ENCODE measurements at places on chromosomes 16 and 17.

- DNase-seq: no peak
These were observed 275.8 kb upstream of the MAF start for GRCh38 chr16:79876332-79876730.

- DNase-seq: no peak
These were observed 27.9 kb upstream of the ATP2C2 start for GRCh38 chr16:84340325-84341040.

DNA sequence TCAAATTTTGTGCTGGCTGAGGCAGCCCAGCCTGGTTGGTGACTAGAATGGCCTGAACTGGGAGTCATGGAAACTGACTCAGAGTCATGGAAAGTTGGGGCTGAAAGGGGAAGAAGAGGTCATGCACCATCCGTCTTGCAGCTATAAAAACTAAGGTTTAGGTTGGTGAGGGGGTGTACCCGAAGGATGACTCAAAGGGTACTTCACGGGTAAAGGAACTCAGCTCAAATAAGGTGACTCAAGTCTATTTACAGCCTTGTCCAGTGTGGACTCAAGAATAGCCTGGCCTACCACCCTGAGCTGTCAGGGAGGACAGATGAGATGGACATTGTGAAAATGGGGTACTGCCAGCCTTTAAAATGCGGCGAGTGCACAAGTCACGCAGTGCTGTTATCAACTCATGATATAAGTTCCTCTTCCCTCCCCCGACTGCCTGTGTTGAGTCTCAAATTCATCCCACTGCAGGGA is 18.6 kb downstream of the CD300LB start:
- DNase-seq: no peak

GRCh38 chr17:64580384-64581315 is 73.9 kb downstream of the CEP95 start:
- DNase-seq: no peak

DNA sequence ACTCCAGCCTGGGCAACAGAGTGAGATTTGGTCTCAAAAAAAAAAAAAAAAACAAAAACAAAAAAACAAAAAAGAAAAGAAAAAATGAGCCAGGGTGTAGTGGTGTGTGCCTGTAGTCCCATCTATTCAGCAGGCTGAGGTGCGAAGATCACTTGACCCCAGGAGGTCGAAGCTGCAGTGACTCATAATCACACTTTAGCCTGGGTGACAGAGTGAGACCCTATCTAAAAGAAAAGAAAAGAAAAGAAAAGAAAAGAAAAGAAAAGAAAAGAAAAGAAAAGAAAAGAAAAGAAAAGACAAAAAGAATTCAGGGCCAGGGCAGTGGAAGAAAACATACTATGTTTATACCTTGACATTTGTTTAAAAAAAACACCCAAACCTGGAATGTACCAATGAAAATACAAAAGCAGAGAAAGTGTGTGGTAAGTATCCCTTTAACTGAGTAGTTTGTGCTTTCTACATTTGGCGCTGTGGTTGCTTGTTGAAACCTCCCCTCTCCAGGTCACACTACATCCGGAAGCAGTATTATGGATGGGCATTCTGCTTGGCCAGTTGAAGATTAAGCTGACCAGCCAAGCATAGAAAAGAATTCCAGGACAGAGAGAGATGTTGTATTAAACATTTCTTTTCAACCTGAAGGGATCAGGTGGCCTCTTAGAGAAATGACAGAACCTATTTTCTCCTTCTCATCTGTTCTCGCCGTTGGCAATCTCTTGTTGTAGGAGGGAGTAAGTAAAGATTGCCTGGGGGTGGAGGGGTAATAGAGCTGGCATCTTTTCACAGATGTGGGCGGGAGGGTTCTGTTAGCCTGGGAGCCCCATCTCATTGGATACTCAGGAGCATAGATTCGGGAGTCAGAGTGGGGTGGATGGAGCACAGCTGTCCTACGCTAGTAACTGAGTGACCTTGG is 12.1 kb upstream of the PRKCB start:
- DNase-seq: no peak

- DNase-seq: peak; percentile 17
These were observed 2.1 kb downstream of the IRX5 start for GRCh38 chr16:54932737-54933254.

GRCh38 chr16:2779151-2779920 is 2.3 kb upstream of the ELOB start:
- no peak for DNase-seq

DNA sequence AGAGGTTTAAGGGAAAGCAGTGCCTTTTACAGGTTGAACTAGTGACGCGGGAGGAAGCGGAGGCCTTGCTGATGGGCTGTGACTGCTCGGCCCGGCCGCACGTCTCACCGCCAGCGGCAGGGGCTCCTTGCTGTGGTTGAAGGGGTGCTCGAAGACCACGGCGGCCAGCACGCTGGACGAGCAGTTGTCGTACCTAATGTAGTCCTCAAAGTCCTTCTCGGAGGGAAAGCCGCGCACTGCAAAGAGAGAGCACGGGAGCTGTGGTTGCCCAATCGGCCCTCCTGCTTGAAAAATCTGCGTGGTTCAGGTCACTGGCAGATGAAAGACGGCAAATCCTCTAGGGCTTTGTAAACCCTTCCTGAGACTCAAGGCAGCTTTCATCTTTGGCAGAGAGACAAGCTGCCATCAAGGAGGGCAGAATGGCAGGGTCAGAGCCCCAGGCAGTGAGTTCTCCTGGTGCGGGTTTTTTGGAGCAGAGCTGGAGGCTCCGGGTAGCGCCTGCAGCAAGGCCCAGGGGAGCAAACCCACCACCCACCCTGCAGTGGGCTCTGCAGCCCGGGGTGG is 16.1 kb downstream of the ABCA3 start:
- no peak for DNase-seq

DNA sequence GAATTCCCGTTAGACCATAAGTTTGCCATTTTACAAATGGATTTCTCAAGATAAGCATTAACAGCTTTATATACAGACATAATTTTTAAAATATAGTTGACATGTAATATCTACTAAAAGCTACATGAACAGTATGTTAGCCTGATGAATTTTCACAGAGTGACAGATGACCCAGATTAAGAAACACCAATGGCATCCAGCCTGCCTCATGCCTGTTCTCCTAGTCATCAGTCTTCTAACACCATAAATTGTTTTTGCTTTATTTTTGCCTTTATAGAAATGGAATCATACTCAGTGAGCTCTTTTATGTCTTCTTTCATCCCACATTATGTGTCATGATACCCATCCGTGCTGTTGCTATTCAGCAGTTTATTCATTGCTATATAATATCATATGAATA is 80.0 kb downstream of the ATF7IP2 start:
- no peak for DNase-seq

- no peak for DNase-seq
These were observed 5.9 kb downstream of the ZNF205 start for GRCh38 chr16:3118204-3118790.

- DNase-seq: no peak
These were observed 157.7 kb upstream of the CDH11 start for GRCh38 chr16:65279576-65279975.

- no peak for DNase-seq
These were observed 12.8 kb downstream of the SMIM5 start for GRCh38 chr17:75645889-75646637.

- DNase-seq: peak; percentile 56
These were observed 4.3 kb upstream of the MYL4 start for GRCh38 chr17:47204722-47205418.

DNA sequence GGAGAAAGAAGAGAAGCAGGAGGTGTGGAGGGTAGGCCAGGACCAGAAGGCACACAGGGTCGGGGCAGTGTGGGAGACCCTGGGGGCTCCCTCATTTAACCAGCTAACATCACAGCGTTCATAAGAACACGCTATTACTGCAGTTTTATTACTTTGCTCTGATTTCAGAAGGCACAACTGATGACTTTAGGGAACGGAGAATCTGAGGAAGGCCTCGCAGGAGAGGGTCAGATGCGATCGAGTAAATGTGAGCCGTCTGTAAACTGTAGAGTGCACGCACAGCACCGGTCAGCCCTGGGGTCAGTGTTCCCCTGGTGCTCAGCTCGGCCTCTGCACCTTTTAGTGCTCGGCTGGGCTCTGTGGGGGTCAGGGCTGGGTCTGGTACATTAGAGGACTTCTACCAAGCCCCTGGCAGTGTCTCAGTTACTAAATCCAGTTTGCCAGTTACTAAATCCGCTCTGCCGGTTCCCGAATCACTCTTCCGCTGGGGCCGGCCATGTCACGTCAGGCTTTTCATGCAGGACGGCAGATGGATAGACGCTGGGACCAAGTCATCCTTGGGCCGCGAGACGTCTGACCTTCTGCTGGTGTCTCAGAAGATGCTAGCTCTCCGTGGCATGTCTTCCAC is 325.9 kb downstream of the SEC14L1 start:
- DNase-seq: no peak

DNA sequence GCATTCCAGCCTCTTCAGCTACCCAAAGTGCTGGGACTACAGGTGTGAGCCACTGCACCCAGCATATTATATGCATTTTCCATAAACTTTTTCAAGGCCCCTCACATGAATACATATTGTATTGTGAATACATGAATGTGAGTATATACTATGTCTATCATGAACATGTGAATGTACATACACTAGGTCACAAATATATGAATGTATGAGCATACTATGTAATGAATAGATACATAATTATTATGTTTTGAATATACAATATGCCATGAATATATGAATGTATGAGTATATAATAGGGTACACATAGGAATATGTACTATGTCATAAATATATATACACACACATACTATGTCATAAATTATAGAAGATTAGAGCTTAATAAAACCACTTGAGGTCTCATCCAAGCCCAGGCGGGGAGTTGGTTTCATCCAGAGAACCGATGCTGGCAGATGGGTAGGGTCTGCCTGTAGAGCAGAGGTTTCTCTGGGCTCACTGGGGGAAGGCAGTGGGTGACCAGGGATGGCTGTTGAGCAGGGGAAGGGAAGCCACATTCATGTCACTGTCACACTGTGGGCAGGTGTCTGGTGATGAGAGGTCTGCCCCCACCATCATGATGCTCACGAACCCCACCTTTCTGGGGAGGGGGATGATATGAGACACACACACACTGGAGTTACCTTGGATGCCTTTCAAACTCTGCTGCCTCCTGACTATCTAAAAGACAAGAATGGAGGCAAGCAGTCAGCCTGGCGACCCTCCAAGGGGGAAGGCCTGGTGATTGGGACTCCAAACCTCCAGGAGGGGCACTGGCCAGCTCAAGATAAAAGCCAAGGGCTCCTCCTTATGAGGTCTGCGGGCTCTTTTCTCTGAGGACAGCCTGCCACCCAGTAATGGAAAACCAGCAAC is 7.3 kb downstream of the C16orf95 start:
- DNase-seq: no peak

- no peak for DNase-seq
These were observed 92.7 kb upstream of the FA2H start for GRCh38 chr16:74867281-74867849.

- no peak for DNase-seq
These were observed 20.9 kb downstream of the GALNS start for GRCh38 chr16:88835818-88836217.

DNA sequence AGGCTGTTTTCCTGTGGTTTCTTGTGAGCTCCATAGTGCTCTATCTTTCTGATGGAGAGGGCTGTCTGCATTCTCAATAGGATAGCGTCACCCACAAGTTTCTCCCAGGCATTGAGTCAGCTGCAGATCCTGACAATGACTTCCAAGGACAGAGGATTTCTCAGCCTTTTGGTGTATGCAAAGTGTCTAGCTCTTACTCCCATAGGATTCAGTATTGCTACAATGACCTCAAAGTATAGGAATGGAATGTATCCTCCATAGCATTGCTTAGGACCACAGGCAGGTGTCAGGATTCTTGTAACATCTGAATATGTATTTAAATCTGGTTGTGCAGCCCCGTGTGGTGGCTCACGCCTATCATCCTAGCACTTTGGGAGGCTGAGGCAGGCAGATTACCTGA is 32.3 kb downstream of the SMIM36 start:
- DNase-seq: no peak

DNA sequence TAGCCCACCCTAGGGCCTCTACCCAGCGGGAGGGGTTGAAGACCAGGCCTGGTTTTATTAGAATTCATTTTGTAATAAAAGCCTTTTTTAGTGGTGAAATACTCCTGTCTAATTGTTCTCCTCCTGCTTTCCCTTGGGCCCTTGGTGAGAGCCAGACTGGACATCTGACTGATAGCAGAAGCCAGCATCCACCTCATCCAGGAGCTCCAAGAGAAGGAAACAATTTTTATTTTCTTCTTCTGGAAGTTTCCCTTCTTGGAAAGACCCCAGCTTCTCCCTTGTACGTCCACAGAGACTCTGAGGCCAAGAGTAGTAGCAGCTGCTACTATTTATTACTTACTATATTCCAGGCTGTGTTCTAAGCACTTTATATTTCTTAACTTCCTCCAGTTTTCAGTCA is 4.0 kb upstream of the PHKG2 start:
- DNase-seq: no peak

- no peak for DNase-seq
These were observed 32.7 kb upstream of the ALDH3A1 start for GRCh38 chr17:19780846-19781245.

- DNase-seq: no peak
These were observed 23.5 kb upstream of the CMIP start for GRCh38 chr16:81421126-81421525.

DNA sequence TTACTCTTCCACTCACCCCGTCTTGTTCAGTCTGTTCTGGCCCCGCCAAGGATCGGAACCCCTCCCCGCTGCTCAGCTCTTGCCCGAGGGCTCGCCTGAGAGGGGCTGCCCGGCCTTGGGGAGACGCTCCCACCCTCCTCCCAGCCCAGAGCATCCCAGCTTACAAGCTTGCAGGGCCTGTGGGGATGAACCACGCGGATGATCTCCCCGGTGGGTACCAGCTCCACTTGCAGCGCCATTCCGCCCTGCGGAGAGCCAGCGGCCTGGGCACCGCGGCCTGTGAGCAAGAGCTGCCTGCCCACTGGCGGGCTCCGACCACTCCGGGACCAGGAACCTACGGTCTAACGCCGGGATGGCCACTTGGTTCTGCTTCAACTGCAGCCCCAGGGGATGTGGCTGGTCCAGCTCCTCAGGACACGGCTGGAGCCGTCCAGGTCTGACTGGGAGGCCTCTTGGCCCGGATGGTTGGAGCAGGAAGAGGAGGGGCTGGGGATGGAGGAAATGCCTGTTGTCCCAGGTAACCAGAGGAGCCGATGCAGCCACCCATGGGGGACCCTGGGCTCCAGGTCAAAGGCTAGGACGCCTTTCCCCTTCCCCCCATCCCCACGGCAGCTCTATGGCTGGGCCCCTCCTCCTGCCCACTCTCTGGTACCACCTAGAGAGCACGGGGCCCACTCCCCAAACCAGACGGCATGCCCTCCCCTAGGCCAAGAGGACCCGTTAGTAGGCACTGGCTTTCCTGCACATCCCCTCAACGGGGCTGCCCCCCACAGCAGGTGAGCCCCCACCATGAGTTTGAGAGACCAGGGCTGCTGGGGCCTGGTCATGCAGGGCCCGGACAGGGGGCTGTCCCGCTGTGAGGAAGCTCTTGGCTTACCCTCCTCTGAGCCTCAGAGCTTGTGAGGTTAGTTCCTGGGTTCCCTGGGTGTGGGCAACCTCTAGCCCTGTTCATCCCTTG is at the start of gene MYO1C:
Gene MYO1C, minus strand, starts transcription at position 438 of the 958 bp plus-strand sequence. Its CDS starts 199 bp downstream, at position 239.
- DNase-seq: no peak

DNA sequence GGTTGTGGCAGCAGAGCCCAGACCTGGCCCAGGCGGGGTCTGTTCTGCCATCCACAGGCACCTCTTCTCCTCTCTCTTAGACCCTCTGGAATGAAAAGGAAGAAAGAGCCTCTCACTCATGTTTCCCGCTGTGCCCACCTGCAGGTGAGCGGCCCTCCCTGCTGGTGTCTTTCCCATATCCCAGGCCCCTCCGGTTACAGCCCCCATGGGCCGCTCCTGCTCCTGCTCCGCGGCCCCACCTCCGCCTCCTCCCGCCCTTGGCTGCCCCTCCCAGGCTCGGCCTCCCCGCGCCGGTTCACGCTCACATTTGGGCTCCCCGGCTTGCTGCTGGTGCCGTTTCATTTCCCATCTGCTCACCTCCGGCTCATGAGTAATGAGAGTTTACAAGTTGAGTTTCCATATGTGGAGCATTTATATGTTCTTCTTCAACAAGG is 98.7 kb upstream of the SDK2 start:
- DNase-seq: no peak
